ENCODE measurements at places on chromosomes 12 and 14.

DNA sequence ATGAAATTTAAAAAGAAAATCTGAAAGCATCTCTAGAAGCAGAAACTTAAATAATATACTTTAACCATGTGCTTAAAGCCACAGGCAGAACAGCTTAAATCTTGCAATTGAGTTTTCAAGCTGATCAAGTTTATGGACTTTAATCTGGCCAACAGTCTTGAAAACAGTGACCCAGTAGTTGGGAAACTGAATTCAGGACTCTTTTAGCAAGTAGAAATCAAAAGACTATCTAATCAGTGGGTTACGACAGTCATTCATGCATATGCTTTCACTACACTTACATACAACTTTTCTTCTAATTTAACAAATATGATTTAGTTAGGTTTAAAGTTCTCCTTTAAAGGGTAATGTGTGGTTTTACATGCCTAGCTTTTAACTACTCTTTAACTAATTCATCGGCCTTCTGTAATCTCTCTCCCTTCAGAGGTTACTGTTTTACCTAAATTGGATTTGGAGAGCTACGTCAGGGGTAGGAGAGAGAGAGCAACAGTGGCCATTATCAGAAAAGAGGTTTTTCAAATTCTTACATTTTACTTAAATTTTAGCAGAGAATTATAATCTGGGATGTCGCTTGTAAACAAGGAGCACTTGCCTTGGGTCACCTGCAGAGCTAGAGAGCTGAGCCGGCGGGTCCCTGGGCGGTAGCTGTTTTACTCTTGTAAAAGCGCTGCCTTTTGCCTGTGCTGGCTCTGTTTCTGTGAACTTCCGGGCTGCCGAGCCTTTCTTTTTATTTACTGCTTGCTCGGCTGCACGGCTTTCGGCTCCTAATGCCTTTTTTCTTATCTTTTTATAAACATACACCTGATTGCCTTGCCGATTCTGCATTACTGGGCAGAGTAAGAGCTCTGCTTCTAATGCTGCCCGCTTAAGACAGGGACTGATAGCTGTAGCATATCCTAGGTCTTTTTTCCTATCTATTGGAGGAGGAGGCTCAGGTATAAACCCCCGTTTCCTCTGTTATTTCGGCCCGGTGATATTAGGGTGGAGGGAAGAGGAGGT lies 17.4 kb upstream of the LYZ start:
- DNase-seq = peak; percentile 21

DNA sequence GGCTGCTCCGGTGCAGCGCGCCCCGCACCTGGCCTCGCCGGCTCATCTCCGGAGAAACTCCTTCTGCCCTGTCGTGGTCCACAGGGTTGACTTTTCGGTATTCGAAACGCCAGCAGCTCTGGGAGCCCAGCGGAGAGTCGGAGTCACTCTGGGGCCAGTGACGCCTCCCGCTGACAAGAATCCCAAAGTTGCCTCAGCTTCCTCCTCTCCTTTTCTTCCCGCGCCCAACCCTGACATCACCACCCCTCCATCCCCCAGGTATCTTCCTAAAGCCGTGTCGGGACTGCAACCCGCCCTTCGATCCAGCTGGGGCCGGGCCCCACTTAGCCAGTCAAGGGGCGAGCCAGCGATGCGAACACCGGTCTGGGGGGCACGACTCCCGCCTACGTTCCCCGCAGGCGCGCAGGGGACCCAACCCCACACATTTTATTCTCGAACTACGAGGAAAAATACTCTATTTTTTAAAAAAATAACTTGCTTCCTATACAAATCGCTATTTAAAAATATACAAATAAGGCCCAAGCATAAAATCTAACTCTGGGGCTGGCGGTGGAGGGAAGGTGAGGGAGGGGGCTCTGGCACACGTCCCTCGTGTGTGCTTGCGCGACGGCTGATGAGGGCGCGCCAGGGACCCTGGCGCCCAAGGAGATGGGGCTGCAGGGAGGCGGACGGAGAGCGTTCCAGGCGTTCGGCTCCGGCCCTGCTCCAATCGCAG lies 2.1 kb downstream of the NKX2-8 start:
- DNase-seq = no peak

GRCh38 chr12:2288875-2289274 lies 236.1 kb downstream of the CACNA1C start:
- peak; percentile 63 for DNase-seq

- DNase-seq = peak; percentile 99
Measured at GRCh38 chr14:23078692-23079116, 16.2 kb downstream of the ACIN1 start.

DNA sequence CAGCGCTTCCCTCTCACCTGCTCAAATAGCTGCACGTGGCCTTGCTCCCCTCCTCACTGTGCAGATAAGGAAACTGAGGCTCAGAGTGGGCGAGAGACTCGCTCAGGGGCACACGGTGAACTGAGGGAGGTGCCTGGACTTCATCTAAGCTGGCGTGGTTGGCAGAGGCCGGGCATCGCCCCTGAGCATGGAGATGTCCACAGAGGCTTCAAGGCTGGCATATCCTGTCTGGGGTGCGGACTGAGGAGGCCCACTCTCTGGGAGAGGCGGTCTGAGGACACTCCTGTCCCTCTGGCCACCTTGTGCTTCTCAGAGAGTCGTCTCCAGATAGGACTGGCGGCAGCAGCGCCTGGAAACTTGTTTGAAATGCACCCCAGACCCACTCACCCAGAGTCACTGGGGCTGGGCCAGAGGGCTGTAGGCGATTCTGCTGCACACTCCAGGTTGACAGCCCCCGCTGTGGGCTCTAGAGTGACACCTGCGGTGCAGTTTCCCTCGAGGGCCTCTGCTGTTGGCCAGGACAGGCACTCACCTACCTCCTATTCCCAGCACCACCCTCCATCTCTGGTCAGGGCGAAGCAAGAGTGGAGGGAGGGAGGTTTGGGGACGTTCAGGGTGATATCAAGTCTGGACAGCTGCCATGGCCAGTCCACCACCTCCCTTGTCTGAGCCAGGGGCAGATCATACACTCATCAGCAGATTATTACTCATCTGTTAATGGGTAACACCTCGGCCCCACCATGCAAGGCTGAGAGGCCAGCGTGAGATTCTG lies 11.2 kb upstream of the LBHD2 start:
- DNase-seq = no peak

DNA sequence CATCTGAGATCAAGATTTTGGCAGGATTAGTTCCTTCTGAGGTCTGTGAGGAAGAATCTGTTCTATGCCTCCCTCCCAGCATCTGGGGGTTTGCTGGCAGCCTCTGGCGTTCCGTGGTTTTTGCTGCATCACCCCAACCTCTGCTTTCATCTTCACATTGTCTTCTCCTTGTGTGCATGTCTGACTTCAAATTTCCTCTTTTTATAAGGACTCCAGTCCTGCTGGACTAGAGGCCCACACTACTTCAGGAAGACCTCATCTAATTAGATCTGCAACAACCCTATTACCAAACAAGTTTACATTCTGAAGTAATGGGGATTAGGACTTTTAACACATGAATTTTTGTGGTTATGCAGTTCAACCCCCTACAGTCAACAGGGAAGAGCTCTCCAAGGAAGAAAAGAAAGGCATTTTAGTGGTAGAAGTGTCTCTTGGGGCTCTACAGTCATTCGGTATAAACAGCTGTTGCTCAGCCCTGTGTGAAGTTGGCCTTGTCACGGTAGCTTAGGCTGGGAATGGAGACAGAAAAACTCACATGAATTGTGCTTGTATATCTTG lies 89.7 kb downstream of the CAND1 start:
- DNase-seq = peak; percentile 77

DNA sequence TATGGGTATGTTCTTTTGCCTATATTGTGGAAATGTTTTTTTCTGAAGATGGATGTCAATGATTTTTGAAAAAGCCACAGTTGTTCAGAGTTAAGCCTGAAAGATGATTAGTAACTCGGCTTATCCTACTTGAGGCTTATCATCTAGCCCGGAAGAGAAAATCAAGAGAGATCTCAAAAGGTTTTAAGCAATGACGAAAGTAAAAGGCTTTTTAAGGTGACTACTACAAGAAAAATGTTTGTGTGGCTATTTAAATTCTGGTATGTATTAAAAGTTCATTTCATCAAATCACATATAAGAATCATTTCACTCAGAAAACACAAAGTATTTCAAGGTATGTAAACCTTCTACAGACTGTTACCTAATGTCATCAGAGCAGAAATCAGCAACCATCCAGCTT lies 40.2 kb downstream of the HEATR5A start:
- peak; percentile 8 for DNase-seq

- DNase-seq = no peak
Measured at GRCh38 chr14:93789228-93790130, 1.2 kb upstream of the PRIMA1 start.

GRCh38 chr12:67852701-67853100 lies 136.5 kb upstream of the IFNG-AS1 start:
- DNase-seq = no peak

GRCh38 chr12:52331039-52331438 lies 9.8 kb upstream of the KRT83 start:
- DNase-seq = no peak

GRCh38 chr14:103806805-103807204 lies 40.6 kb downstream of the PPP1R13B start:
- no peak for DNase-seq

Data from EL (cell line).